Activated B cell treated with CpG ODN at 0.5 μM for 24 hours (primary cell): ENCODE measurements at places on chromosomes 4 and X.

DNA sequence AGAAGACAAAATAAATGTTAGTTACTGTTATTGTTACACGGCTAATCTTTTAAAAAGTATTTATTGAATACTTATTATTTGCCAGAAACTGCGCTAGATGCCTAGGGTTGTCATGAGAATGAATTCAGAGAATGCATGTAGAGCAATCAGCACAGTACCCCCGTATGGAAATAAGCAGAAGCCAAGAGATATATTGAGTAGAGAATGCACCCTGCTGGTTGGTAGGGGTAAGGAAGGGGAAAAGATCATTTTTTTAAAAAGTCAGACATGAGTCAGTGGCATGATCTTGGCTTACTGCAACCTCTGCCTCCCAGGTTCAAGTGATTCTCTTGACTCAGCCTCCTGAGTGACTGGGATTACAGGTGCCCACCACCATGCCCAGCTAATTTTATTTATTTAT is 13.1 kb upstream of the DRP2 start:
- DNase-seq: no peak

DNA sequence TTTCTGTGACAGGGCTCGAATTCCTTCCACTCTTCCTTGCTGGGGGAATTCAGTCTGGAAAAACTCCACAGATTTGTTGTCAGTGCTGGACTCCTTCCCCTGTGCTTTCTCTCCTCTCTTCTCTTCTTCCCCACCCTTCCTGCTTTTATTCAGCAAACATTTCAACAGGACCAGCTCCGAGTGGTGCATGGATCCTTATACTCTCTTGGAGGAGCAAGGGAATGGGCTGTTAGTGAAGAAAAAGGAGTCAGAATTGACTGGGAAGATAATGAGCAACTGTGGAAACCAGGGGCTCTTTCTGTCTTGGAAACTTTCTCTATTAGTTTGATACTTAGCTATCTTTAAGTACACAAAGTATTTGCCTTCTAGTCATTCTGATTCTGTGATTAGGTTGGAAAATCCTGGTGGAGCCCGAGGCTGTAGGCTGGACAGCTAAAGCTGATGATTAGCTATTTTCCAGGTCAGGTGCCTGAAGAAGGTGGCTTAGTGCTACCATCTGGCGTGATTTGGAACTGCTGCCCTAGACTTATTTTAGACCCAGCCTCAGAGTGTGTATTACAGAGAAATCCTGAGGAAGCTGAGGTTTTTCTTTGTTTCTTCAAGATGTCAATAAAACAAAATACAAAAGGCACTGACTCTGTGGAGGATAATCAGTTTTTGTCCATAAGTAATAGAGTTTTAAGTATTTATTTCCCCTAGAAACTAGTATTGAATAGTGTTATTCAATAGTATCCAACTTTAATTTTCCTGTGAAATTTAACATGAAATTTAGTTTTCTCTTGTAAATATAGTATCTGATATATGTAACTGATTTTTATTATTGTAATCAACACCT is 38.4 kb downstream of the NAP1L5 start:
- no peak for DNase-seq

- no peak for DNase-seq
Measured at GRCh38 chr4:22941688-22942375, 249.1 kb downstream of the GBA3 start.

DNA sequence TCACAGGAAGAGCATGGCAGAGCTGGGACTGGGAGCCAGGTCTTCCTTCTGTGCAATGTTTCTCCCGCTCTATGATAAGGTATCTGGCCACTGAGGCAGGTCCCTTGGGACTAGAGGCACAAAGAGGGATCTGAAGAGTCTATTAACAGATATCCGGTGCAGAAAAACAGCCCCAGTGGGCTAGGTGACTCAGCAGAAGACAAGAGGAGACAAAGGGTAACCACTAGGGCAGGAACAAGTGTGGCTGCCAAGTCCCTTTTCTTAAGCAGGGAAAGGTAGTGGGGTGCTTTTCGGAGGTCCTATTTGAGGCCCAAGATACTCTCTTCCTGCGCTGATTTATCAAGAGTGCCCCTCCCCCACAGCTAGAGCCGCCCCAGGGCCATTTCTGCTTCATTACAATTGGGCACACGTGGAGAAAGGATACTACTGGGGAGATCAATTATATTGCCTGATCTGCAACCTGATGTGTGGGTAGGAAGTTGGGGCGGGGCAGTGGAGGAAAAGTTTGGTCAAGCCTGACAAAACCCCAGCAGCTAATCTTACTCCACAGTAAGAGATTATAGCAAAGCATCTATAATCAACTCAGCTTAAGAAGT is at the start of gene DGAT2L6:
Gene DGAT2L6, plus strand, starts transcription at position 546 of the 596 bp plus-strand sequence. CDS start 100 bp downstream, outside the sequence.
- DNase-seq: no peak

- DNase-seq: no peak
Measured at GRCh38 chrX:123080065-123080464, 104.0 kb upstream of the GRIA3 start.
